ENCODE measurements at places on chromosomes 5 and 9.

GRCh38 chr5:131377785-131378325 lies 114.0 kb downstream of the CDC42SE2 start:
- no peak for DNase-seq

GRCh38 chr5:3349704-3350565 lies 245.7 kb upstream of the IRX1 start:
- DNase-seq = no peak

- DNase-seq = no peak
Observed at GRCh38 chr5:151895660-151896030, 29.0 kb downstream of the GLRA1 start.

DNA sequence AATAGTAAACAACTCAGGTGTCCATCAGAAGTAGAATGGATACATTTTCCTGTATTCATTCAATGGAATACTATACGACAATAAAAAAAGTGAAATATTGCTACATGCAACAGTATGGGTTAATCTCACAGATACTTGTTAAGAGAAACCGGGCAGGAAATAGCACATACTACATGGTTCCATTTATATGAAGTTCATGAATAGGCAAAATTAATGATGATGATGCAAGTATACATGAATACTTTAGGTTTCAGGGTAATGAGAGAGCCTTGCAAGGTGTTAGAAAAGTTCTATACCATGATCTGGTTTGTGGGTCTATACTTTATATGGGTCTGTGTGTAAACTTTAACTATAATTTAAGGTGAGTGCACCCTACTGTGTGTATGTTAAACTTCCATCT lies 390.4 kb downstream of the ADGRV1 start:
- no peak for DNase-seq

DNA sequence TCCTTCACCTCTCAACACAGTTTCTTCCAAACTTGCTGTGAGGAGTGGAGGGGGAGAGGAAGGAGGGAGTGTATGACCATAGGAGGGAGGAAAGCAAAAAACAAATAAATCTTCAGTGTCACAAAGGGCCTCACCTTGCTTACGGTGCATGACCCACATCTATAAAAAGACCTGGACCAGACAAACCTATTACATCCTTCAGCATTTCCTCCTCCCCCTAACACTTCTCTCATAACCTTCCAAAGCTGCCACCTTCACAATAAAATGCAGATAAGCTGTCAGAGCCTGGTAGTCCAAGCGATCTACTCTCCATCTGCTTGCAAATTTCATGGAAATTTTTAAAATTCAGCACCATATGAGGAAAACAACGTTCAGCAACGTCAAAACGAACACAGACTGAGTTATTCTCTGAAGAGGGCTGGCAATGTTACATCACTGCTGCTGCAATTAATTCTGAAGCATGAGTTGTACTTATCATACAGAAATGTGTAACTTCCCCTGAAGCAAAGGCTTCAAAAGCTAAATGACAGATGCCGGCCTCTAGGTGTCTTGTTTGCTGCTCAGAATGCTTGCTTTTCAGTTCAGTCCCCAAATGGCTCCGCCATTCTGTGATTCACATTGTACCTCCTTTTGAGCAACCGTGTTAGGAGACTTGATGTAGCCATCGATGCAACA lies 62.9 kb downstream of the EFNA5 start:
- DNase-seq = no peak
